ENCODE measurements at places on chromosomes 3 and 15.

GRCh38 chr3:184733181-184733580 lies 21.3 kb upstream of the MAGEF1 start:
- no peak for DNase-seq

GRCh38 chr3:61629442-61629841 lies 68.1 kb downstream of the PTPRG start:
- DNase-seq = no peak

GRCh38 chr3:11820531-11821041 lies 26.1 kb downstream of the TAMM41 start:
- DNase-seq = no peak

GRCh38 chr15:61752001-61752400 lies 308.2 kb downstream of the VPS13C start:
- DNase-seq = no peak

- DNase-seq = no peak
Measured at GRCh38 chr15:31273258-31273941, 53.2 kb upstream of the KLF13 start.

GRCh38 chr3:182105875-182106274 lies 394.1 kb downstream of the SOX2 start:
- no peak for DNase-seq

- DNase-seq = no peak
Measured at GRCh38 chr3:189883113-189883753, 237.5 kb downstream of the P3H2 start.

GRCh38 chr3:149366031-149366430 lies 11.4 kb downstream of the TM4SF1 start:
- no peak for DNase-seq

DNA sequence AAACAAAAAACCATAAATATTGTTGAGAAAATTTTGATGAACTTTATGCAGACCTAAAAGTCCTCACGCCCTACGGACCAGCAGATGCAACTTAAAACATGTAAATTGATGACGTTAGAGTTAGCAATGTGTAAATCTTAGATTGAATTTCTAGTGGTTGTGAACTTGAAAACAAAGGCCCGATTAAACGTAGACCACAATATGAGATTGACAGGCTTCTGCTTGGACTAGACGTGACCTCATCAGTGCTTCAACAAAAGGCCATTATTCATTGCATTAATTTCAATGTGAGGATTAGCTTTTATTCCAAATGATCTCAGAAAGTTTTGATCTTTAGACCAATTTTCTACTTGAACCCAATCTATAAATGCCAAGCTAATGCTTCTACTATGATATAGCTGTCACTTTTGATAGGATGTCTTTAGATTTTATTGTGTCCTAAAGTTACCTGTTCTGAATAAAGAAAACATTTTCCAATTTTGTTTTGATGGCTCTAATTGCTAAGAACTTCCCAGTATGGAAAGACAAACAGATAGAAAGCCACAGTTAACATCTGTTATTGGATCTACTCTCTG lies 55.4 kb upstream of the SPPL2A start:
- no peak for DNase-seq

- no peak for DNase-seq
Measured at GRCh38 chr15:88932875-88933330, 19.7 kb upstream of the MFGE8 start.

- DNase-seq = no peak
Measured at GRCh38 chr15:31262901-31263671, 63.5 kb upstream of the KLF13 start.

DNA sequence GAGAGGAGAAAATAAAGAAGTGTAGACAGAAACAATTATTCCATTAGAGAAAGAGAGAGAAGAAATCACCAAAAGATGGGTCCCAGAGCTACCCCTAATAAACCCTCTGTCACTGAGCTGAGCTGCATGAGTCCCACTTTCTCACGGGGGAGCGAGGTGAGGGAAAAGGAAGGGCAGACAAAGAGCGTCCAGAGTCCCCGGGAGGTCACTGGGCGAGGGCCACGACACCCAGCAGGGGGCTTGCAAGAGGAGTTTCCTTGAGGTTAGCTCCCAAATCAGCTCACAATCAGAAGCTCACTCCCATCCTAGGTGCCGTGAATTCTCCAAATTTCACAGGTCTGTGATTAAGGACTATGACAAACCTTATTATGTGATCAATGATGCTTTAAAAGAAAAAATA lies 62.3 kb downstream of the XXYLT1 start:
- no peak for DNase-seq

DNA sequence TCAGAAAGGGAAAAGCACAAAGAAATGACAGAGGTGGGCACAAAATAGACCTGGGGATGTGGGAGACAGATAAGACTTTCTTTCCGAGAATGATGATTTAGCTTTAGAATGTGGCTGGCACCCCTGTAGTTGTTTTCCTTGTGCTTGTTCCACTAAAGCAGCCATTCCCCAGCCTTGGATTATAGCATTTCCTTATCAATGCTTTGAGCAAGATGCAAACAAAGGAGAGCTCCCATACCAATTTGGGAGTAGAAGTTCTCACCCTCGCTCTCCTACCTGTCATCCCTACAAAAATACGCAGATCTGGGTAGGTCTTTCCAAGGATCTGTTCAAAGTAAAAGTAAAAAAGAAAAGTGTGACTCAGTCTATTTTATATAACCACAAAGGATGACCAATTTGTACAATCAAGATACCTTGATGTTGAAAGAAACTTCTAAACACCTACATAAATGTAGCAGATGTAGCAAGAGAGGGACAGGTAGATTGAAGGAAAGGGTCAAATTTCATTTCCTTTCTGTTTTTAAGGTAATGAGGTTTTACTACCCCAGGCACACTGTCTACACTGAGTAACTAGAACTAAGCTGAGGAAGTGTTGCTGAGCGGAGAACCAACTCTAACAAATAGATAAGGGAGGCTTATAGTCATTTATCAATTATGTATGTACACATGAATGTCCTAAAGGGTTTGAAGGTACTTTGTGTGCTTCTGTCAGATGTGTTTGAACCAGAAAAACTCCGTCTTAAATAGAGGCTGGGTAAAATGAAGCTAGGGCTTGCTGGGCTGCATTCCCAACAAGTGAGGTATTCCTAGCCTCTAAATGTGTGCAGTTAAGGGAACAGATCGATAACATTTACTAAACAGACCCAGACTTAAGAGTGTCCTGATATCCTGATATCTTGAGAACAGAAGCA lies 91.1 kb upstream of the LRRN1 start:
- DNase-seq = no peak

GRCh38 chr15:92095693-92096092 lies 242.2 kb downstream of the SLCO3A1 start:
- DNase-seq = no peak

GRCh38 chr15:25170781-25171110 lies 216.0 kb downstream of the SNRPN start:
- no peak for DNase-seq

DNA sequence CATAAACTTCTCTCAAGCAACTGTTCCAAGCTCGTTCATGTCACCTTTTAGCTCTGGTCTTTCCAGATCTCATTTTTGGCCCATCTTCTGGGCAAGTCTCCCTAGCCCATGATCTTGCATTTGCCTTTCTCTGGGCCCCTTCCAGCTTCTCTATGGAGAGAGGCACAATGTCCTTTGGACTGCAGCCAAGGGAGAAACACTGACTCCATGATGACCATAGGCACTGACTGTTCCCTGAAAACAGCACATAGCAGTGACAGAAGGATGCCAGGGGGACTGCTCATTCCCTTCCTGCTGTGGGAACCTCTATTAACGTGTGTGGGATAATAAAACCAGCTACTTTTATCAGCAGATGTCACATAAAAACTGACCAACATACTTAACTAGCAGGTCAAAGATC lies 60.3 kb downstream of the STRIT1 start:
- no peak for DNase-seq

- DNase-seq = no peak
Measured at GRCh38 chr3:126398423-126399350, 4.0 kb downstream of the CFAP100 start.

DNA sequence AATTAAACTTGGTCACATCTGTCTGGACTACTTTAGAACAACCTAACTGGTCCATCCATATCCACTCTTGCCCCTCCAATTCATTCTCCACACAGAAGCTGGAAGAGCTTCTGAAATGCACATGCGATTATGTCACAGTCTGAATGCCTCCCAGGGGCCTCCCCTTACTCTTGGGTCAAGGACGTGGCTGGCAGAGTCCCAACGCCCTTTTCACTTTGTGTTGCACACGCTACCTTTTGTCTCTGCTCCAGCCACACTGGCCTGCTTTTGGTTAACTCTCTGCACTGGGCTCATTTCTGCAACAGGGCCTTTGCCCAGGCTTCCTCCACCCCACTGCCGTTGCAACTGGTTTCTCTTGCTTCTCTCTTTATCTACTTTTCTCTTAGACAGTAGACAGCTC lies 245.2 kb downstream of the IL20RB start:
- no peak for DNase-seq

DNA sequence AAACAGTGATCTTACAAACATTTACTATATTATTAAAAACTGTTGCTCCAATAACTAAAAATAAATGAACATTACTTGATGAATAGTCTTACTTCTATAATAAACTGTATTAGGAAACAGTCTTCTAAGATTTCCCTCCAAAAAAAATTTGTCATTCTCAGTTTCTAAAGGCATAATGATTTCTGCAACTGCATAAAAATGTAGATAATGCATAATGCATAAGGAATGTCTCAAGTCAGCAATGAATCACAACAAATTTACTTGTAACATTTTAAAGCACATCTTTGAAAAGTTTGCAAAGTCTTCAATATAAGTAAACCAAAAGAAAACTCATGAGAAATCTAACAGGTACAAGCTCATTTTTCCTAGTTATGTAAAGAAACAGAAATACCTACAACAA lies 113.5 kb downstream of the VPS13C start:
- DNase-seq = no peak

GRCh38 chr3:115861166-115861733 lies 237.9 kb downstream of the GAP43 start:
- DNase-seq = no peak

DNA sequence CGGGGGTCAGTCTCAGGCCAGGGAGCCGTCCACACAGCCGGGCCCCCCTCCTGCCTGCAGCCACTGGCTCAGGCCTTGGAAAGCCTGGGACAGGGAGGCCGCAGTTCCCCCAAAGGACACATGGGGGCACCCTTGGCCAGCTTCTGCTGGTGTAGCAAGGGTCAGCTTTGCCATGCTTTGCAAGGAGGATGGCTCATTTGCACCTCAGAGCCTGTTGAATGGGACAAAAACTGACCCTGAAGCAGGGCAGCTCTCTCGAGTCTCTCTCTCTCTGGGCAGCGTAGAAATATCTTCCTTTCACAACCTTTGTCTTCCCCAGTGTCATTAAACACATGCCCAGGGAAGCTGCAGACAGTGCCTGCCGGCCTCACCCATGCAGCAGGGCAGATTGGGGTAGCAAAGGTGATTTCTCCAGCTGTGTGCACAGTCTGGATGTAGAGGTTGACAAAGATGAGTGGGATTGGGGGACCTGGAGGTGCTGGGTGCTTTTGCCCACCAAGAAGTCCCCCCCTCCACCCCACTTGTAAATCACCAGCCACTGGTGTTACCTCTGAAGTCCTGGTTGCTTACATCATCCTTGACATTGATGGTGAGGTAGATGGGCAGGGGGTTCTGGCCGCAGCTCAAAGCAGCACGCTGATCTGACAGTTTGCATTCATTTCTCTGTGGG lies 17.4 kb upstream of the EHD4 start:
- no peak for DNase-seq

GRCh38 chr3:150149651-150150051 lies 179.0 kb upstream of the PFN2 start:
- no peak for DNase-seq

GRCh38 chr15:38878926-38879325 lies 314.3 kb upstream of the RASGRP1 start:
- DNase-seq = no peak

- DNase-seq = no peak
Measured at GRCh38 chr3:38834110-38834509, 18.1 kb upstream of the SCN10A start.

DNA sequence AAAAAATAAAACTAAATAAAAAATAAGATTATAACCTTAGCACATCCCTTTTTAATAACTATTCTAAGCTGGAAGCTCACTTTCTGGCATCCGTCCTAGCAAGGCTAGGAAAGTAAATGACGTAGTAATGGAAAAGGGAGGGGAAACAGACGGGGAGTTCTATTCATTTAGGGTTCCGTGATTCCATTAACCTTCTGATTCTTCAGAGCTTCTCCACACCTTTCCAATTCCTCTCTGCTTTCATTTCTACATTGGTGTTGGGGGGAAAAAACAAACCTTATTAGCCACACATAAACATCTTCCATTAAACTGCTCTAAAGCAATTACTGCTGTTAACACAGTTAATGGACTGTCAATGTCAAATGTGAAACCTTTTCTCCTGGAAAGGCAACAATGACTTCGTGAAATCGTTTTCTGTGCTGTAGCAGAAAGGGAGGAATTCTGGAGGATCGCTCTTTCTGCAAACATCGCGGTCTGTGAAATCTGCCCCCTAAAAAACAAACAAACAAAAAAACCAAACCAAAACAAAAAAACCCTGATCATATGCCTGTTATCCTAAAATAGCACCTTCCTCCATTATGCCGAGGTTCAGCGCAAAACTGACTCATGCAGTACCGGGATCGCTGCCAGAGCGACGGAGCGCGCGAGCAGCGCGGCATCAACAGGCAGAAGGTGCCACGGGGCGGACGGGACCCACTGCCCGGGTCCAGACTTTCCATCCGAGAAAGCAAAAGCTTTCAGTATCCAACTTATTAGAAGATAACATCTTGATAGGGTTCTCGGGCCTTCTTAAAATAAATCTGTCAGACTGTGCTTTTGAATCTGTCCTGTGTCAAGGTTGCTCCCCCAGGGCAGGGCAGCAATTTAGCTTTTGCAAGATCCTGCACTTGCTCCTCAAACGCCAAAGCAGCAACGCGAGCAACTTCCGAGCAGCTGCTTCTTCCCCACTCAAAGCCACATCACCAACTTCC lies 156.2 kb downstream of the FGF12 start:
- DNase-seq = no peak

- no peak for DNase-seq
Measured at GRCh38 chr3:37249294-37249693, 74.9 kb upstream of the LRRFIP2 start.

- DNase-seq = no peak
Measured at GRCh38 chr3:190865419-190865818, 2.9 kb upstream of the GMNC start.

GRCh38 chr3:45143673-45144671 lies 2.2 kb downstream of the CDCP1 start:
- DNase-seq = no peak

GRCh38 chr3:128315313-128315712 lies 151.4 kb downstream of the DNAJB8 start:
- DNase-seq = no peak

Data from NCI-H524 treated with DMSO at 0.1 percent for 48 hours (cell line).